CD8-positive, alpha-beta memory T cell (primary cell): ENCODE measurements at places on chromosomes 1 and 21. TPM values are rescaled to one million over a fixed set of nuclear protein-coding genes. Genes with fewer than 3 reads are reported as not detected.

DNA sequence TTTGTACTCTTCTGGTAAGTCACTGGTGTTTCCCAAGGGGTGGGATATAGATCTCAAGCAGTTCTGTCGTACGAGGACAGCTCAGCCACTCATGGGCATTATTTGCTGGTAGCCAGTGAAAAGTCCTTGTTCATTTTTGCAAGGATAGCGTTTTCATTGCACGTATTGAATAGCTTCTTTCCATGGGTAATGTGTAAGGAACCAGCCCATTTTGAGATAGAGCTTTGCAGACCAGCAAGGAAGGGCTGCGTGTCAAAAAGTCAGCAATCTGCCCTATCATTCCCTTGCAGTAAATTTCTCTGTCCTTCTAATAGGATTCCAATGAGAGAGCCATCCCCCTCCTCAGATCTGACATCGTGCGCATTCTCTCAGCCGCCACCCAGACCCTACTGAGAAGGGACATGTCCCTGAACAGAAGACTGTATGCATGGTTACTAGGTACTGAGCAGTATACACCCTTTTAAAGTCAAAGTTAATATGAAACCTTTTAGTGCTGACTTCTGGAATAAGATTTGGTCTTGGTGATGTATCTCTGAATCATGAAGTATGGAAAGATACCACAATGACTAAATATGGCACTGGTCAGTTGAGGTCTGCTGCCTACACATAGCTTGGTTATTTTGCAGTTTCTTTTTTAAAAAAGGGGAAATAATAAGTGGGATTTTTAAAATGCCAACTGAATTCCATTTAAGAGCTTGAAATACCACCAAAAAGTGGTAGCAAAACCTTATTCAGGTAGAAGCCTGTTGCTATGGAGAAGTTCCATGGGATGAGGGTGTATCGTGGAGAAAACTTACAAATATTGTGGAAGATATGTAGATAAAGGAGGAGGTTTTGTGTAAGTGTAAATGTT lies 55.3 kb downstream of the DOP1B start:
- no peak for DNase-seq

The PRPF38B gene
- total RNA-seq: 78.1 TPM

- DNase-seq: no peak
Measured at GRCh38 chr1:208564466-208564865, 320.3 kb upstream of the PLXNA2 start.

The S100B gene
- 1.4 TPM for total RNA-seq

- DNase-seq: no peak
Measured at GRCh38 chr1:61125263-61125662, 42.9 kb downstream of the NFIA start.

- no peak for DNase-seq
Measured at GRCh38 chr1:153597206-153597605, 15.7 kb downstream of the S100A16 start.

DNA sequence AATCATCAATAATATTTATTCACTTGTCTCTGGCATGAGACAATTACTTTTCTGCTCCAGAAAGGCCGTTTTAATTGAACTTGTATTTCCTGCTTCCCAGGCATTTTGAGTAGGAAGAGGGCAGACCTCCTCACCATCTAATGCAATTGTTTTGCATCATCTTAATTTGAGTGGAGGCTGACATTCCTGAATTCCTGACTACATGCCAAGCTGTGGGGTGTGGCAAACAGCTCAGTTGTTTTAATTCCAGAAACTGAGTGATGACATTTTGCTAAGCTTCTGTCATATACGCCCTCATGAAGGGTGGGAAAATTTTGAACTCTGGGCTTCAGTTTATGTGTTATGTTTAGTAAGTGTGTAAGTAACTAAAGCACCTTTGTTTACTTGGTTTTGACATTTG lies 125.4 kb upstream of the USP25 start:
- DNase-seq: no peak

DNA sequence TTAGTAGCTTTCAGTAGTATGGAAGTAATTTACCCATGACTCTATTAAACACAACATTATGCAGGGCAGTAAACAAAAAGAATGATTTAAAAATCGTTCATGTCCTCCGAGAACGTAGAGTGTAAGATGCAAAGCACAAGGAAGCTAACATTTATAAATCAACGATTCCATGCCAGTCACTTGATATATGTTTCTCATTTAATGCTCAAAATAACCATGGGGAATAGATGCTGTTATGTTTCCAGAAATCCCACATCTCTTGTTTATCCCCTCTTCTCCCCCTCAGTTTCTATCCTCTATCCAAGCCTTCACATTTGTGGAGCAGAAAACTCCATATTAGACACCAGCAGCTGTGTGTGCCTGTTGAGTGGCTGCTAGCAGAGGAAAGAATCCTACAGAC lies 52.8 kb downstream of the LBR start:
- DNase-seq: no peak

GRCh38 chr1:46725736-46726108 lies 6.8 kb upstream of the EFCAB14 start:
- DNase-seq: no peak

DNA sequence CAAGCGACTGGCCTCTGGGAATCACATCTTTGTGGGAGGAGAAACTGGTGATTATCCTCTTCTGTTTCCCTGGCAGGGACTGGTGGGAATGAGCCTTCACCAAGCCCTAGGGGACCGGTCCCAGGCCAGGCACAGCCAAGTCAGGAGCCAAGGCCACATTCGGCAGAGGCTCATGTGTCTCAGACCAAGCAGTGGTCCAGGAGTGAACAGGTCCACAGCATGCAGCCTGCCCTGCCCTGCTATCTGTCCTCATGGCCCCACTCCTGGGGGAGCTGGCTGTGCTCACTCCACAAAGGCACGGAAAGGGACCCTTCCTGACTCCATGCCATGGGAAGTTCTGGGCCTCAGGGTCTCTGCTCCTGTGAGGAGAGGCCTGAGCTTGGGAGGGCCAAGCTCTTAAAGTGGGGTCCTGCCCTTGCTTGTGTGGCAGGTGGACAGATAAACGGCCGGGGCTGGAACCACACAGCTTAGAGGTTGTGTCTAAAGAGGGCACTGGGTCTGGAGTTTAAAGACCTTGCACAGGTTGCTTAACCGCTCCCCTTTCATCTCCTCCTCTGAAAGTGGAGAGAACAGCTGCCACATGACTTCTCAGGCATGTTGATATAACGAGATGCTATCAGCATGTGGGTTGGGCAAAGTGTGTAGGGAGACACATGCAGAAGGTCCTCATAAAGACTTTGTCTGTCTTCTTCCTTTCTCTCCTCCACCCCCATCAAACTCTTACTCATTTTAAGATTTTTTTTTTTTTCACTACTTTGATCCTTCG lies 57.5 kb downstream of the CASQ2 start:
- DNase-seq: no peak

The CD101 gene
- total RNA-seq: 0.39 TPM

DNA sequence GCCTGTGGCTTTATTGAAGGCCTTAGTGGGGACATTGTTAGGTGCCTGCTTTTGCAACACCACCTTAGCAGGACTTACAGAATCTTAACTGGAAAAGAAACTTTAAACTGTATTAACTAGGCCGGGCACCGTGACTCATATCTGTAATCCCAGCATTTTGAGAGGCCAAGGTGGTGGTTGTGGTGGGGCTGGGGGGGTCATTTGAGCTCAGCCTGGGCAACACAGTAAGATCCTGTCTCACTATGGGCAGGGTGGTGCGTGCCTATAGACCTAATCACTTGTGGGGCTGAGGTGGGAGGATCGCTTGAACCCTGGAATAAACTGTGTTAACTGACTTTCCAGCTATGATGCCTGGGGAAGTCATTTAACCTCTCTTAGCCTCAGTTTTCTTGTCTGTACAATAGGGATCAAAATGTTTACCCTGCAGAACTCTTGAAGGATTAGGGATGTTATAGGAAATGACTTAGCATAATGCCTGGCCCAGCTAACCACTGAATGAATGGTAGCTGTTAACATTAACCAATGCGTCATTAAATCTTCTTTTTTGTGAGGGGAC lies 39.5 kb downstream of the IER5 start:
- no peak for DNase-seq

DNA sequence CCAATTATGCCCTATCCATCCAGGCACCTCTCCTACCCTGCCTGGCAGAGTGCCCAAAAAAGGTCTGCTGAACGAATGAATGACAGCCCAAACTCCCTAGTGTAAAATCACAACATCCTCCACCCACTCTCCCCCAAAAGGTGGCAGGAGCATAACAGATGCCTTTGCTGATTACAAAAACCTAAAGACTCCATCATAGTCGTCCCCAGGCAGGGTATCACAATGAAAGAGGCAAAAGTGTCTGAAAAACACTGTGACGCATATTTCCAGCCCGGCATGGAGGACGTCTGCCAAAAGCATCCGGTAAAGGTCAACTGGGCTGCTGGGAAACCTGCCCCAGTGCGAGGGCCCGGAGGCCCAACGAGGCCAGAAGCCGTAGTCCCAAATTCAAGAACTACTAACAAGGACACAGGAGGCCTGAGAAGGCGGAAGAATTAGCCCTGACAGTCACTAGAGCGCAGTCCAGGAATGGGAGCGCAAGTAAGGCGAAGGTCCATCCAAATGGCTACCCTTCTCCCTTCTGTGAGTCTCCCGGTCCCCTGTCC lies 576 bp downstream of the SMIM12 start:
- DNase-seq: peak; percentile 60

DNA sequence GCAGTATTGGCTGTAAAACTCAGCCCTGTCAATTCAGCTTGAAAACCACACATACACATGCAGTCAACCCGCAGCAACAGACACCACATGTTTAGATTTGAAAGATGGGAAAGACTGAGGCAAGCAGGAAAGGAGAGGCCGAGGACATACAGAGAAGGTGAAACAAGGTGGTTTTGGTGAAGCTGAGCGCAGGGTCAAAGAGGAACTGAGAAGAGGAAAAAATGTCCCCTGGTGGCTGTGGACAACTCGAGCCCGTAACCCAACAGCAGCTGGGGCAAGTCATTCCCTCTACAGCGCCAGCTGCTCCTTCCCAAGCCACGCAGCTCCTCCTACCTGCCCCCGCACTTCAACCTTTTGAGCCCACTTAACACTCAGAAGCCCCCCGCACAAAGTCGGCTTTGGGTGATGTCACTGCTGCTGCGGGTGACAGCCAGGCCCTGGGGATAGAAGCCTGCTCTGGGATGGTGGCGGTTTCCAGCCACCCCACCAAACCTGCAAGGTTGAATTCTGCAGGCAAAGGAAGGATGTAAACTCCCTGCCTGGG lies 63.0 kb downstream of the KCNN3 start:
- DNase-seq: no peak

The IFI44L gene
- total RNA-seq: 1.4 TPM

- DNase-seq: no peak
Measured at GRCh38 chr1:224212618-224213061, 29.6 kb downstream of the DEGS1 start.

The SDC3 gene
- total RNA-seq: 0.44 TPM

GRCh38 chr1:156823210-156823790 lies 6.7 kb upstream of the SH2D2A start:
- no peak for DNase-seq

DNA sequence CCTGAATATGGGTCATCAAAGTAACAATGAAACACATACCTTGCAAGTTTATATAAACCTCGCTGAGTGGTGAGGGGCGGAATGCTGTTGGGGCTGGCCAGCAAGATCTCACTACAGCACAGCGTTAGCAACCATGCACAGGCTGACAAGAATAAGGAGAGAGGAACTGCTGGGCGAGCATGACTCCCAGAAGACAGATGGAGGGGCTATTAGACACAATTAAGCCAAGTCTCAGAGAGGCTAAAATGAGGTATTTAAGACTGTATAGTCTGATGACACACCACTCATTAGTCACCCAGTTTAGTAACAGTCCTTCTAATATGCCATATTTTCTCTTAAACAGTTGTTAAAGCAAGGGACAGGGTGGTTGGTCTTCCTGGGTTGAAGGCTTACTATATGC lies 340.2 kb upstream of the NR5A2 start:
- DNase-seq: no peak
